ENCODE measurements at places on chromosomes 6 and 20.

- H3K36me3 ChIP-seq: peaks cover 100% of the 10 kb centered on the region
- H3K4me3 ChIP-seq: no peak overlapping the region
- peaks cover 8% of the 10 kb centered on the region for H3K4me1 ChIP-seq
- H3K27me3 ChIP-seq: no peaks in the 10 kb centered on the region
These were observed 403.4 kb downstream of the SYNE1 start for GRCh38 chr6:152233547-152234320.

DNA sequence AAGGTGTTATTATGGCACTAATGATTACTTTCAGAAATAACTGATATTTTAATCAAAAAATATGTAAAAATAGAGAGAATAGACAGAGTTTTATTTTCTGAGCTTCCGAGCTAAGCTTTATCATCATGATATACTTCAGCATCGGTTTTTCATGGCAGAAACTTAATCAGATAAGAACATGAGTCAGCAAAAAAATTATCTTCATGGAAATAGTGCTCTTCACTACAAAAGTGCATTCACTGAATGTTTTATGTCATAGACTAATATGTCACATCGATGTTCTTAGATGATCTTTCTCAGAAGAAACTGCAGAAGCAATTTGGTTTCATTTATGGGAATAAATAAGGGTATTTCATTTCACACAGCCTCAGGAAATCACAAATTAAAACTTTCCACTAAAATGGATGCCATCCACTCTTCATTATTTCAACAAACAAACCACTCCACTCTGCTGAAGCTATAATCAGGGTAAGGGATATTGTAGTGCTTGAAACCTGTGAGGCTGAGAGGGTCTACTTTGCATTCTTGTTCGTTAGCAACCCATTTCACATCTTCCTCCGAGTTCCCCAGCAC, 10.2 kb upstream of the MAP3K7 start:
- peaks cover 13% of the 10 kb centered on the region for H3K27me3 ChIP-seq
- no peak overlapping the region for H3K4me3 ChIP-seq
- no peak overlapping the region for H3K27ac ChIP-seq
- DNase-seq: no peak
- H3K4me1 ChIP-seq: no peaks in the 10 kb centered on the region

GRCh38 chr20:58141971-58142842, 86.2 kb downstream of the ANKRD60 start:
- no peak overlapping the region for H3K27ac ChIP-seq
- H3K4me3 ChIP-seq: no peak overlapping the region
- no peaks in the 10 kb centered on the region for H3K36me3 ChIP-seq
- DNase-seq: no peak
- H3K27me3 ChIP-seq: peaks cover 24% of the 10 kb centered on the region

GRCh38 chr6:159252955-159253508, 83.8 kb downstream of the FNDC1 start:
- no peaks in the 10 kb centered on the region for H3K27me3 ChIP-seq
- no peaks in the 10 kb centered on the region for H3K4me1 ChIP-seq
- no peak overlapping the region for H3K27ac ChIP-seq

DNA sequence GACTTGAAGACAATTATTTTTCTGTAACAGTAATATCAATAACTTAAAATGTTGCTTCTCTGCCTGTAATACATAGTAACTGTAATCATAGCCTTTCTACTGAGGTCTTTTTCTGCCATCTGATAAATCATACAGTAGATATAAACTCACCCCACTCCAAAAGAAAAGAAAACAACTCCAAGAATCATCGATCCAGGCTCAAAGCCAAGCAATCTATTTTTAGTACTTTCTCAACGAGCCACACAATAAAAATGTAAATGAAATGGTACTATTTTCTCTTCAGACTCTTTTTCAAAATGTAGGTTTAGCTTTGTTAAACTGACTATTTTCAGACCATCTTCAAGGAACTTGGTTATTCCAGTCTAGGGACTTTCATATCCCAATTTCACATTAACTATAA, 493.3 kb downstream of the ADGRB3 start:
- no peaks in the 10 kb centered on the region for H3K27me3 ChIP-seq
- no peak overlapping the region for H3K4me3 ChIP-seq
- no peaks in the 10 kb centered on the region for H3K4me1 ChIP-seq
- H3K36me3 ChIP-seq: no peaks in the 10 kb centered on the region

DNA sequence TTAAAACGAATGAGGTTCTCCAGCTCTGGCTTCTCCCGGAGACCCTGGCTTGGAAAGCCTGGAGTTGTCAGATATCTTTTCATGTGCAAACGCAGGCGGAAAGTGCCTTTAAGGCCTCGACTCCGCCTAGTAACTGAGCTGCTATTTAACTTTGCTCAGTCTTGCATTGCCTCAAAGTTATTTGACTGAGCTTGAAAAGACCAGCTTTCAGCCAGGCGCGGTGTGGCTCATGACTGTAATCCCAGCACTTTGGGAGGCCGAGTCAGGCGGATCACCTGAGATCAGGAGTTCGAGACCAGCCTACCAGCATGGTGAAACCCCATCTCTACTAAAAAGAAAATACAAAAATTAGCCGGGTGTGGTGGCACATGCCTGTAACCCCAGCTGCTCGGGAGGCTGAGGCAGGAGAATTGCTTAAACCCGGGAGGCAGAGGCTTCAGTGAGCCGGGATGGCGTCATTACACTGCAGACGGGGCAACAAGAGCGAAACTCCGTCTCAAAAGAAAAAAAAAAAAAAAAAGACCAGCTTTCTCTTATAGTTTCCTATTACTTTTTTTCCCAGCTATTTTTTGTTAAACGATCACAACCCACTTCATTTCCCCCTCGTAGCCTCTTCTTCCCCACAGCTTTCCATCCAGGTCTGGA, 1.9 kb downstream of the GCNT2 start:
- DNase-seq: peak; percentile 52
- H3K27me3 ChIP-seq: no peaks in the 10 kb centered on the region
- H3K4me3 ChIP-seq: peak overlapping the region; percentile 33
- H3K4me1 ChIP-seq: peaks cover 27% of the 10 kb centered on the region

DNA sequence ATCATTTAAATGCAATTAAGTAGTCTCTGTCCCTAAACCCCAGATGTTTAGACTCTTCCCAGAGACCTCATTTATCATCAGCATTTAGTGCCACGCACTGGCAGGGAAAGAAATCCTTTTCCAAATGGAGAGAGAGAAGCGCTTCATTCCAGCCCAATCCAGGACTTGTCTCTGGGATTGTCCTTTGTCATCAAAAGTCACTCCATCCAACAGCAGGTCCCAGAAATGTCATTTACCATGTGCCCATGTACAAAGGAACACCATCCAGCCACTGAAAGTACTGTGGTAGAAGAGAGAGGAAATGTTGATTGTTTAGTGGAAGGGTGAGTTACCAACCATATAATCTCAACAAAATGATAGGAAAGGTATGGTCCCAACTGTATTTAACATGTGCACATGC, 66.9 kb upstream of the SMIM28 start:
- no peak overlapping the region for H3K27ac ChIP-seq
- no peak overlapping the region for H3K4me3 ChIP-seq
- no peak for DNase-seq
- peaks cover 21% of the 10 kb centered on the region for H3K36me3 ChIP-seq
- no peaks in the 10 kb centered on the region for H3K4me1 ChIP-seq

DNA sequence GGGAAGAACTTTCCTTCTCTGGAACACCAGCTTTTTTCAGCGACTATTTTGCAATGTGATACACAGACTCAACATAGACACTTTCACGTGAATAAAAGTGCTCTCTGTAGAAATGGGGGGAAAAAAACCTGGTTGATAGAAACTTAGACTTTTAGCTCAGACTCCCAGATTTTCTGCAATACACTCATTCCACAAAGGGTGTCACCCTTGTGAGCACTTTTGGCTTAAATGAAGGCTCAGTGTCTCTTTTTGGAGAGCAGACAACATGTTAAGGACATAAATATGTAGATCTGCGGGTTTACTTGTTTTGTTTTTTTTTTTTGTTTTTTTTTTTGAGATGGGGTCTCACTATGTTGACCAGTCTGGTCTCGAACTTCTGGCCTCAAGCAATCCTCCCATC, 579.6 kb downstream of the PTPRT start:
- no peak overlapping the region for H3K4me3 ChIP-seq
- no peak for DNase-seq
- no peaks in the 10 kb centered on the region for H3K36me3 ChIP-seq
- H3K27me3 ChIP-seq: no peaks in the 10 kb centered on the region

DNA sequence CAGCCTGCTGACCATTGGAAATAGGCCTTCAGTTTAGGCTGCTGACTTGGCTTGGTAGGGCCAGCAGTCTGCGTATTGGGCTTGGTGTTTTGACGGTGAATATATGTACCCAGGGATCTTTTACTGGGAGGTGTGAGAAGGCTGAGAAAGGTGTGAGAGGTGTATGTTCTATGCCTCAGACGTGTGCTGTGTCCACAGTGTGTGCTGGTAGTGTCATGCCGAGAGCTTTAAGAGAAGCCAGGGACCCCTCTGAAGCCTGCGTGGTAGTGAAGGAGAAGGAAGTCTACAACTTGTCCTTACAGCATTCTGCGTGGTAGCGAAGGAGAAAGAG, 2.1 kb downstream of the SS18L1 start:
- H3K27ac ChIP-seq: no peak overlapping the region
- peaks cover 3% of the 10 kb centered on the region for H3K36me3 ChIP-seq
- H3K4me1 ChIP-seq: peaks cover 47% of the 10 kb centered on the region
- no peak for DNase-seq
- no peak overlapping the region for H3K4me3 ChIP-seq

- H3K36me3 ChIP-seq: no peaks in the 10 kb centered on the region
- DNase-seq: no peak
- no peak overlapping the region for H3K27ac ChIP-seq
- H3K4me1 ChIP-seq: no peaks in the 10 kb centered on the region
These were observed 85.8 kb upstream of the ARMC2 start for GRCh38 chr6:108762394-108762793.

DNA sequence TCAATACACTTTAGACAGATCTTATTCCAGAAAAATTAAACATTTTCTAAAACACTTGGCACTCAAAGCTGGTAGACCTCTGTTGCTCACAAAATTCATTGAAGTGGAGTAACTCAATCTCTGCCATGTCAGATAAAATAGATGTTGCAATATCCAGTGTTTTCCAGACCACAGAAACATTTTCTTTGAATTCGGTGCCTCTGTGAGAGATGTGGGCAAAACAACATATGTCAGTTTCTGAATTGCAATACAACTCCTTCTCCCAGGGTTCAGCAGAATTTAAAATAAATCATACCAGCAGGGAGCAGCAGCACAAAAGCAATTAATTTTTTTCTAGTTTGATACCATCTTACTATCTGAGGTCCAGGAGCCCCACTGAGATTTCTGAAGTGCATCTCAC, 11.3 kb upstream of the PKHD1 start:
- H3K4me3 ChIP-seq: no peak overlapping the region
- no peak overlapping the region for H3K27ac ChIP-seq
- no peak for DNase-seq
- H3K36me3 ChIP-seq: no peaks in the 10 kb centered on the region

- no peaks in the 10 kb centered on the region for H3K27me3 ChIP-seq
- H3K4me3 ChIP-seq: no peak overlapping the region
- no peak for DNase-seq
- peaks cover 39% of the 10 kb centered on the region for H3K4me1 ChIP-seq
These were observed 11.2 kb upstream of the C20orf144 start for GRCh38 chr20:33650753-33651561.

DNA sequence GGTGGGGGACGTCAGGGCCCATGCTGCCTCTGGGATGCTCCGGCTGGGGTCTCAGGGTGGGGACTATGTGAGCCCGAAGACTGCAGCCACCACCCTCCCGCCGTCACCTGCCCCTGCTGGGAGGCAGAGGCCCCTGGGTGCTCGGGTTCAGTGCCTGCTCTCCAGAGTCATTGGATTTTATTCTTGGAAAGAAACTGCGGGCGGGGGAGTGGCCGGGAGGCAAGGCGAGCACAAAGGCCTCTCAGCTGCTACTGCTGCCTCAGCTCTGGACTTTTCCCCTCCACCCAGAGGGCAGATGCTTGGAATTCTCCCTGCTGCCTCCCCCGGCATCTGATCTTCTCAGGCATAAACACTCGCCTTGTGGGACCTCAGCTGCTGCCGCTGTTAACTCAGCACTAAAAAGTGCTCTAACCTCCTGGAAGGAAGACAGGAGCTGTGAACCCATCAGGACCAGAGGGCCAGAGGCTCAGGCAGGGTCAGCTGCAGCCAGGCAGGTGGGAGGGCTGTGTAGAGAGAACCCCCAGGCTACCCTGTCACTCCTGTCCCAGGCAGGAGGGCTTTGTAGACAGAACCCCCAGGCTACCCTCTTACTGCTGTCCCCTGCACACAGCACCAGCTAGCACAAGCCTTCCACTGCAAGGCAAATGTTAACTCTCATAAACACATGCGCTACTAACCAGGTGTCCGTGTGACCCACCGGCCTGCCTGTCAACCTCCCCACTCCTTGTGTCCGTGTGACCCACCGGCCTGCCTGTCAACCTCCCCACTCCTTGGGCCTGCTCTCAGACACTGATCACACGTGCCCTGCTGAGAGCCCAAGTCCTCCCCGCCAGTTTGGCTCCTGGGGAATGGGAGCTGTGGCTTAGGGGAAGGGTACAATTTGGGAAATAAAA, 9.4 kb upstream of the FRMD1 start:
- H3K4me3 ChIP-seq: no peak overlapping the region
- DNase-seq: no peak
- no peaks in the 10 kb centered on the region for H3K4me1 ChIP-seq

GRCh38 chr6:43977404-43978111, 149.7 kb downstream of the MRPL14 start:
- H3K4me1 ChIP-seq: peaks cover 10% of the 10 kb centered on the region
- no peak overlapping the region for H3K4me3 ChIP-seq
- no peak for DNase-seq
- no peak overlapping the region for H3K27ac ChIP-seq
- no peaks in the 10 kb centered on the region for H3K36me3 ChIP-seq

Measured in lower lobe of right lung (tissue), 2 donors.